Mesenteric fat pad (tissue), 1 donor: ENCODE measurements at places on chromosomes 7 and 10.

GRCh38 chr10:86224354-86225102 is 142.1 kb downstream of the GRID1 start:
- DNase-seq: no peak

DNA sequence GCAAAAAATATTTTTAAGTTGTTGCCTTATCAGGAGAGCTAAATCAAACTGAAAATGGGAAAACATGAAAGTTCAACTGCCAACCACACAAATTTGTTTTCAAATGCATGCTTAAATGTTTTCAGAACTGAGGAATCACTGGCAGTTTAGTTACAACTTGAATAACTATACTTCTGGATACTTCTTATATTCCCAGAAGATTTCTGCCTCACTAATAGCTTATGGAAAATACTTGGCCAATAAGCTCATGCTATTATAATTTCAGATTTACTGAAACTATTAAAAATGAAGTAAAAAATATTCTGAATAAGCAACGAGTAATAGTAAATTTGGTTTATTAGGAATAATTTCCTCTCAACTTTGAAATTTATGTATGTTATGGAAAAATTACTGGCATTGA is 222.2 kb downstream of the CDK14 start:
- DNase-seq: no peak

GRCh38 chr10:7302930-7303557 is 107.8 kb downstream of the SFMBT2 start:
- no peak for DNase-seq

DNA sequence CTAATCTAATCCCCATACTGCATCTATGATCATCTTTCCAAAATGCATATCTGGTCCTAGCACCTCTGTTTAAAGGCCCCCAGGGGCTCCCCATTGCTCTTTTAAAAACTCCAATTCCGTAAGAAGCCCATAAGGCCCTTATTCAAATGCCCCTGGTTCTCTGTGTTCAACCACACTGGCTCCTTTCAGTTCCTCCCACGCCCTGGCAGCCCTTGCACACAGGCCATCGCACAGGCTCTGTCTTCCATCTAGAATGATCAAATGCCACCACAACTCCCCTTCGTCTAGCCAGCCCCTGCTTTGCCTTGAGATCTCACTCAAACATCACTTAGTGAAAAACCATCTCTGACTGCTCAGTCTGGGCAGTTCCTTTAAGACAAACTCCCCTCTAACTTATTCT is 112.9 kb upstream of the LYZL2 start:
- no peak for DNase-seq

DNA sequence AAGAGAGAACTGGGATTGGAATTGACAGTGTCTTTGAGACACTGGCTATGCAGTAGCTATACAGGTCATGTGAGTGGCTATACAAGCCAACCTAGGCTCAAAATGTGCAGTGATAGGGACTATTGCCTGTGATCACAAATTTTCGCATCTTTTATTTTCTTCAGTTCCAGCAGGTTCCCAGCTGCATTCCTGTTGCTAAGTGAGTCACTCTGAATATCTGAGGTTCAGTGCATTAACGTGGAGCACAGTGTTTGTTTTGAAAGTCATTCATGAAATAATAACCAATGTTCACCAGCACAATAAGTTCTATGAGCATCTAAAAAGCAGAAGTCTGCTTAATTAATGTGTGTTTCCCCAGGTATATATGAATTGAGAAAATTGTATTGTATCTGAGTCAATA is 1236.0 kb upstream of the CELF2 start:
- DNase-seq: no peak

- DNase-seq: no peak
Observed at GRCh38 chr7:150983893-150984368, 5.8 kb upstream of the KCNH2 start.

DNA sequence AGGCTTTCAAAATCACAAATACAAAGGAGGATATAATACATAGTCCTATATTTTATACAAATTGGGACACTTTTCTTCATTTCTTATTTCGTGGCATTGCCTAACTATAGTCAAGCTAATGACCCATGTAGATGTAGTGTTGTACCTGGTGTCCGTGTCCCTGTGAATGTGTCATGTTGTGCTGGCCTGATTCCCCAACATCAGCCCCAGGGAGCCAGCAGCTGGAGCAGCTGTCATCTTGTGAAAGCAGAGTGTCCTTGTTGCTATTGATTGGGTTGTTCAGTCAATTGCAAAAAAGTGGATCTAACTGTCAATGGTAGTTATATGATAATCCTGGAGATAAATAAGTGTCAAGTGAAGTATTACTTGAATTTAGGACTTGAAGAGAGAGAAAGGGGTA is 86.3 kb downstream of the KAT6B start:
- no peak for DNase-seq

GRCh38 chr7:106476751-106477150 is 184.2 kb downstream of the CCDC71L start:
- DNase-seq: no peak

- no peak for DNase-seq
Observed at GRCh38 chr7:75045881-75046280, 27.7 kb downstream of the RCC1L start.

GRCh38 chr10:132528064-132528691 is 9.4 kb upstream of the INPP5A start:
- no peak for DNase-seq

DNA sequence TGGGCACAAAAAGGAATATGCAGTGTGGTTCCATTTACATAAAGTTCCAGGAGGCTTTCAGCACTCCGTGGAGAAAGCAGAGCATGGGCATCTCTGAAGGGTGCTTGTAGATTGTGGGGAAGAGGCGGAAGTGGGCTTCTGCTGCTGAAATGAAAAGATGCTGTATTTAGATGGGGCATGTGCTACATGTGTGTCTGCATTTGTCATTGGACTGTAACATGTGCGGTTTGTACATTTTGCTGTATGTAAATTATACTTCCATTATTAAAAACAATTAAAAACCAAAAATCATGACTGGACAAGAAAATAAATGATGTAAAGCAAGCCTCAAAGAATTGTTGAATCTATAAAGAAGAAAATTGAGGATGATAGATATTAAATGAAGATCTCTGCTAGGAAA is 334.0 kb downstream of the WDR37 start:
- no peak for DNase-seq

- DNase-seq: no peak
Observed at GRCh38 chr7:111103678-111104274, 12.8 kb downstream of the LRRN3 start.

GRCh38 chr7:100545360-100546128 is 6.5 kb downstream of the AGFG2 start:
- DNase-seq: no peak

DNA sequence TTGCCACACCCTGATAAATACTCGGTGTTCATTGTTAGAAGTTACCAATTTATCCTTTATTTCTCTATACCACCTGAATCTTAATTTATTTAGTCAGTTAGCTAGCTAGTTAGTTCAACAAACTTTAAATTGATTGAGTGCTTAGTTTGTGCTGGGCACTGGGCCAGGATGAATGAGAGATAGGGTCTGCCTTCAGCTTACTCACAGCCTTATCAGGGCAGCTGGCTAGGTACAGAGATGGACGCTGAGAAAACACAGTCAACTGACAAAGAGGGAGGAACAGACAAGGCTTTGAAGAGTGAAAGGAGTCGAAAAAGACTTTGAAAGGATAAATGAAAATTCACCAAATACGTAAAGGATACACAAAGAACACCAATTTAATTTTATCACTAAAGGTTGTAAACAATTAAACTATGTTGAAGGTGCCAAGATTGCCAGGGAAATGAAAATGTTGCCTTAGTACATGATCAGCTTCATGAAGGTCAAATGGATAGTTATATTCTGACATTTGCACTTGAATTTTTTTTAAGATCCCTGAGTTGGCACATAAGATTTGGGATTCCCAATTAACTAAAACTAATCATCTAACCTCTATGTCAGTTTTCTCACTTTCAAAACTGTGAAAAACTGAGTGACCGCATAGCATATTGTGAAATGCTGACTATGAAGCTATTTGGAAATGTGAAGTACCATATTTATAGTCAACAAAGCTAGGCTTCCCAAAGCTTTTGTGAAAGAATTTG is 2.1 kb downstream of the CAV2 start:
- no peak for DNase-seq

- no peak for DNase-seq
Observed at GRCh38 chr7:29179115-29179514, 15.5 kb upstream of the CHN2 start.

DNA sequence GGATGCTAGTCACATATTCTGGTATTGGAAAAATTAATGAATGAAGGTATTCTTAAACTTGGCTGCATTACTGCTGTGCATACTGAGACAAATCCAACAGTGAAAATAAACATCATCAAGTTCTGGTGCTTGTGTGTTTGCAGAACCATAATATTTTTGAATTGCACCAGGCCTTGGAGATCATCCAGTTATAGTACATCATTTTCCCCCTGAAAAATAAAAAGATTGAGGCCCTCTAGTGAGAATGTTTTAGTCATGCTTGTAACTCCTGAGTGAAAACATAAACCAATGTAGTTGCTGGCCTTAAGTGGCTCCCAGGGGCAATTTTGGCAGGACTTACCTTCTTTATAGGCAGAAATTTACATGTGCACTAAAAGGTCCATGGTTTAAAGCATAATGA is 218.8 kb upstream of the TMEM229A start:
- DNase-seq: no peak

DNA sequence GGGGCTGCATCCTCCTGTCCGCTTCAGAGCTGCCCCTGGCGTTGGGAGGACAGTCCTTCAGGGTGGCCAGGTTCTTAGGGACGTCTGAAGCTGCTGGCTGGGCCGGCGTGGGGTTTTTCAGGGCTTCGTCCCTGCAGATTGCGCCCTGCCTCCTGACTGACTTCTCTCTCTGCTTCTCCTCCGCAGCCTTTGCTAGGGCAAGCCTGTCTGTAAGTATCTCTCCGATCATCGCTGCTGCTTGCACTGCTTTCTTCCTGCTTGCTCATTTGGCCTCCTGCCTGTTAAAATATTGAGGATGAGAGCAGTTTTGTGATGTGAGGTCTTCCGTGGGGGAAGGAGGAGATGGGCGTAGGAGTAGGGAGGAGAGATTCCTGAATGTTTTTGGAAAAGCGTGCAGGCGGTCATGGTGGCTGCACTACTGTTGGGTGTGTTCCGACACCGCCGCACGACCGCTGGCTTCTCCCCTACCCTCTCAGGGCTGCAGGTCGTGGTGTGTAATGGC is 25.3 kb downstream of the PFKFB3 start:
- DNase-seq: no peak

DNA sequence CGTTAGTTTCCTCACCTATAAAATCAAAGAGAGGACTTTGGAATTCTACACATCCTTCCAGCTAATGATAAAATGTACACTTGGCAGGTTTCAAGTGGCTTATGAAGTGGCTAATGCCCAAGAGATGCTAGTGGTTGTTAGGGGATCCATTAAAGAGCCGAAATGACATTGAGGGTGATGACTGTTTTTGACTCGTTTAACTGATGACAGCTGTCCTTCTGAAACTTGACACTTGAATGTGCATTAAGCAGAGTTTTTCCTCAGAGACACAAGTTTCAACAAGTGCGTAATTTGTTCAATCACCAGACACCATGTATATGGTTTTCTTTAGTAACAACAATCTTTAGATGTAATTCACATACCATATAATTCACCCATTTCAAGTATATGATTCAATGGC is 1.6 kb upstream of the PRF1 start:
- no peak for DNase-seq

GRCh38 chr7:132239422-132239994 is 336.8 kb downstream of the PLXNA4 start:
- DNase-seq: peak; percentile 37

DNA sequence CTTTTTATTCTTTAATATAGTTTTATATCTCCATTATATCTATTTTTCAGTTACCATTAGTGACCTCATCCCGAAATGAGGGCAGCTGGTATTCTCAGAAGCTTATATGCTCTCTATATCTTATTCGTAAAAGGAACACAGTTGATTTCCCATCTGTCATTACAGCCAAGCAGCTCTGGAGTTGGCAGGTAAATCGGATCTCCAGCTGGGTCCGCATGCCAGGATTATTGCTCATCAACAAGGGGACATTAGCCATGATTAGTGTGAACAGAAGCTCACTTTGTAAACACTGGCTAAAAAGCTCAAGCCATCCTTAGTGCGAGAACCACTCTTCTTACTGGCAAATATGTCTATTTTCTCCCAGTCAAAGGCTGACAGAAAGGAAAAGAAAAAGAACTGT is 180.3 kb downstream of the NPSR1 start:
- DNase-seq: no peak

- DNase-seq: no peak
Observed at GRCh38 chr10:1475771-1476454, 261.4 kb downstream of the ADARB2 start.

- no peak for DNase-seq
Observed at GRCh38 chr7:125530553-125530952, 600.9 kb upstream of the POT1 start.

DNA sequence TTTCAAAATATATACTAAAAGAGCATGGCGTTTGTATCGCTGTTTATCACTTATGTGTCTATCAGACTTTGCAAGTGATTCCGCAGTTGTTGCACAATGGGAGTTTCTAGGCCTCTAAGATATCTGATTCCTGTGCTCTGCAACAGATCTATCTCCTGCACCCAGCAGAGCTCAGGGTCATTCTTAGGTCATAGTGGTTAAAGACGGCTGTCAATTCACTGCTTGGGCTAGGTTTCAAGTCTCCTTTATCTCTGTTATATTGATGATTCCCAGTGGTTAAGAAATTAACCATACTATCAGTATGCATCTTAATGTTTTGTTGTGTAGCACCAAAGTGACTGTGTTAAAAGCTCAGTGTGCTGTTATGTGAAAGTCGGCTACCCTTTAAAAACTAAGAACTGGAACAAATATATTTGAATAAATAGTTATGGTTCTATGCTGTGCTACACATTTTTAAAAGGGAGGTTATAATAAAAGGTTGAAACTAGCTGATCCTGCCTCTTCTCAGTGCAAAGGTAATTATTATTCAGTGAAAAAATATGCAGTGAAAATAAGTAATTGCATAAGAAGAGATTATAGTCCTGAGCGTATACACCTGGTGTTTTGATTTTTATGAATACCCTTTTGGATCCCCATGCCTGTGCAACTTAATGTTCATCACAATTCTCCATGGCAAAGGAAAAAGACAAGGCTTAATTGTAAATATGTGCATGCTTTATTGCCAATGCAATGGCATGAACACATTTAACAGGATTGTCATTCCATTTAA is 24.0 kb downstream of the HOXA1 start:
- no peak for DNase-seq

GRCh38 chr10:33115738-33116719 is 158.0 kb upstream of the ITGB1 start:
- no peak for DNase-seq

GRCh38 chr10:14382531-14382930 is 51.8 kb upstream of the FRMD4A start:
- no peak for DNase-seq
